Coronary artery (tissue), 2 donors: ENCODE measurements at places on chromosomes 7 and 10.

DNA sequence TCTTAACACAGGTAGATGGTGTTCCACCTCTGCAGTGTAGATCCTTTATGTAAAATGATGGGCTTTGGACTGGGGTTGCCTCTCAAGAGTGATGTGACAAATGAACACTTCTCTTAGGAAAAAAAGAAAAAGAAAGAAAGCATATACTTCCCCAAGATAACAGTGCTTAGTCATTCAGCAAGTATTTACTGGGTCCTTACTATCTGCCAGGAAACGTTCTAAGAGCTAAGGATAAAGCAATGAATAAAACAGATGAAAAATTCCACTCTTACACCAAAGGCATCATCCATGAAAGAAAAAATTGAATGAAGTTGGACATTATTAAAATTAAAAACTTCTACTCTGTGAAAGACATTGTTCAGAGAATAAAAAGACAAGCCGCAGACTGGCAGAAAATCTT is 177.3 kb downstream of the C7orf25 start:
- DNase-seq = no peak

- DNase-seq = no peak
Observed at GRCh38 chr7:83365746-83366145, 203.1 kb upstream of the PCLO start.

DNA sequence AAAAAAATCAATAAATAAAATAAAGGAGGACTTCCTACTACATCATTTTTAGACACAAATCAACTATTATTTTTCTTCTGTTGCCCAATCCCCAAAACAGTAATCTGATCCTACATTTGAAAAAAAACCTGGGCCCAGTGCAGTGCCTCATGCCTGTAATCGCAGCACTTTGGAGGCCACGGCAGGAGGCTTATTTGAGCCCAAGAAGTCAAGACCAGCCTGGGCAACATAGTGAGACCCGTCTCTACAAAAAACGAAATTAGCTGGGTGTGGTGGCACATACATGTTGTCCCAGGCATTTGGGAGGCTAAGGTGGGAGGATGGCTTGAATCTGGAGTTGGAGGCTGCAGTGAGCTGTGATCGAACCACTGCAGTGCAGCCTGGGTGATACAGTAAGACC is 2.7 kb upstream of the GTF2I start:
- no peak for DNase-seq

DNA sequence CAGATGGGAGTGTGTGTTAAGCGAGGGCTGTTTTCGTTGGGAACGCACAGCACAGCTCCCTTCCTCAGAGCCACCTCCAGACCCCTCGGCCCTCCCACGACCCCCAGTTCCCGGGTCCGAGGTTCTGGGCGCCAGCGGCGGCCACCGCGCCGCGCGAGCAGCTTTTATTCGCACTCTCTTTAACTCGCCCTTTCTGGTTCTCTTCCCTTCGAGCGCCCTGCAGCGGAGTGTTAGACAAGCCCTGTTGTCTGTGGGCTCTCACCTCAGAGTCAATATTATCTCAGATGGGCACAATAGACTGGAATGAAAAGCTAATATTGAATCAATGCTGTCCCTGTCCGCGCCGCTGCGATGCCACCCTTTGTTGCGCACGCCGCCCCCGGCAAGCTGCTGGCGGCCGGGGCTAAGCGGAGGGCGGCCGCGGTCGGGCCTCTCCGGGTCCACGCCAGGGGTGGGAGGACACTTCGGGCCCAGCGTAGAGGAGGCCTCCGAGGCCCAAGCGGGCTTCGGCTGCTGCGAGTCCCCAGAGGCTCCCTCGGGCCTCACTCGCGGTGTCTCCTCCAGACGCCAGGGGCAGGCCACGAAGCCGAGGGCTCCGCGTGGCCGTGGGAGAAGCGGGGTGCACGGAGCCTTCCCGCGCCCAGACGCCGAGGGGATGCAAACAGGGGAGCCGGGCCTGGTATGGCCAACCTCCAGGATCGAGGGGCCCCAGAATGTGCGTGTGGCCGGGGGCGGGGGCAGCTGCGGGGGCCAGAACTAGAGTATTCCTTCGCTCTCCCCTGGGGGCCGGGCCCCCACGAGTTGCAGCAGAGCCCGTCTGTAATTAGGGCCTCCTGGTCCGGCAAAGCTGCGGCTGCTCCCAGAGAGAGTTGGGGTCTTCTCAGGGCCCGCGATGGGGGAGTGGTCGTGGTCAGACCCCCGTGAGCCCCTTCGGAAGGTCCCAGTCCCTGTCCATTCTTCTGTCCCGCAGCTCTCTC is 7.9 kb upstream of the EMX2 start:
- DNase-seq = no peak
